SK-N-SH (cell line): ENCODE measurements at places on chromosomes 5 and 9.

DNA sequence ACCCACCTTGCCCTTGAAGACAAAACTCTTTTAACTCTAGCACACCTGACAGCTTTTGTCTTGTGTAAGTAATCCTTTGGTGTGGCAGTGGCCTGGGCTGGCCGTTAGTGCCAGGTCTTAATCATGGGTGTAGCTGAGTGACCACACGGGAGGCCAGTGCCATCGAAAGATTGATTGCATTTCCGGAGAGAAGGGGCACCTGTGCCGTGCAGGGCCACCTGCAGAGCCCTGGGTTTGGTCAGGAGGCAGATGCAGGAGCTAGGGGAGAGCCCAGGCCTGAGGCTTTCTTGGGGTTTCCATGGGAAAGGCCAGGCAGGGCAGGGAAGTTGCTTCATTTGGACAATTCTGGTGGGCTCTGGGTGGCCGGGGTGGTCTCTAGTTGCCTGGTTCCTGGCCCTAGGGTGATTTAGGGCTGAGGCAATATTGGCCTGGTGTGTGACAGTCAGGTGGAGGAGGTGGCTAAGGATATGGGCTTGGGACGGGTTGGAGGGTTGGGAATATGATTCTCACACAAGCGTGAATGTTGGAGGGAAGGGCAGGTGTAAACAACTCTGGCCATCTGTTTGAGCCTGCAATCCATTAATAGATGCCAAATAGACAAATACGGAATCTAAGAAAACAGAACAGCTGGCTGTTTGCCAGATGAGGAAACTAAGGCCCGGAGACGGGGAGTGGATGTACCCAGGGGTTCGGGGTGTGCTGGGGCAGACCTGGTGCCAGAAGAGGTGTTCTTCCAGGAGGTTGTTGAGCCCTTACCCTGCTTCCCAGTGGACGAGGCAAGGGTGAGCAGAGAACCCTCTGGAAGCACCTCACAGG is 4.6 kb downstream of the DBH start:
- DNase-seq, result no peak

DNA sequence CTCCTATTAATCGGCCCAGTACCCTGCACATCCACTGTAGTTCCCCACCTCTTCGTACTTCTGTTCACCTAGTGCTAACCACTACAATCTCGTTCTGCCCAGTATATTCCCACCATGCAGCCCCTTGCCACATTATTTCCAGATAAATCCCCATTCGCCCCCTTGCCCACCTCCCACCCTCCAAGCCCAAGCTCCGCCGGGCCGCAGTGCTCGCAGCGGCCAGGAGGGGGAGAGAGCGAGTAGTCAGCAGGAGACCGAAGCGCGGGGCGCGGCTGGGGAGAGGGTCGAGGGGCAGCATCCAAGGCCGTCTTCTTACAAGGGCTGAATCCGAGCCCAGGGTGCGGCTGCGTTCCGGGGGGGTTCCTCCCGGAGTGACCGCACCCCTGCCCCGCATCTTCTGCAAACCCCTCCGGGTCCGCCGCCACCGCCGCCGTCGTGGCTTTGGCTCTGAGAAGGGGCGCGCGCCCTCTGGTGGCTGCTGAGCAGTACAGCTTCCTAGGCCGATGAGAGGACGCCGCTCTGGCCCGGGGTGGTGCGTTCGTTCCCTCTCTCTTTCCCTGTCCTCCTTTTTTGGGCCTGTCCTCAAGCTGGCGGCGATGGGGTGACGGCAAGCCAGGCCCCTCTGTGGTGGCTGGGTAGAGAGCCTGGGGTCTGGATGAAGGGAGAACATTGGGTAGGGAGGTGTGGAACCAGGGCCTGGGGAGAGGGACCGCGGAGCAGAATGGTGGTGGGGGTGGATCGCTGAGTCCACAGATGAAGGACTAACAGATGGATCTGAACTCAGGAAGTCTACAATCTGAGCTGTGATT is 30.0 kb upstream of the PSD2 start:
- DNase-seq, result peak; percentile 93

GRCh38 chr5:11289733-11290132 is 528.7 kb upstream of the DAP start:
- DNase-seq, result no peak

GRCh38 chr5:81188962-81189361 is 44.2 kb upstream of the CKMT2 start:
- DNase-seq, result no peak

DNA sequence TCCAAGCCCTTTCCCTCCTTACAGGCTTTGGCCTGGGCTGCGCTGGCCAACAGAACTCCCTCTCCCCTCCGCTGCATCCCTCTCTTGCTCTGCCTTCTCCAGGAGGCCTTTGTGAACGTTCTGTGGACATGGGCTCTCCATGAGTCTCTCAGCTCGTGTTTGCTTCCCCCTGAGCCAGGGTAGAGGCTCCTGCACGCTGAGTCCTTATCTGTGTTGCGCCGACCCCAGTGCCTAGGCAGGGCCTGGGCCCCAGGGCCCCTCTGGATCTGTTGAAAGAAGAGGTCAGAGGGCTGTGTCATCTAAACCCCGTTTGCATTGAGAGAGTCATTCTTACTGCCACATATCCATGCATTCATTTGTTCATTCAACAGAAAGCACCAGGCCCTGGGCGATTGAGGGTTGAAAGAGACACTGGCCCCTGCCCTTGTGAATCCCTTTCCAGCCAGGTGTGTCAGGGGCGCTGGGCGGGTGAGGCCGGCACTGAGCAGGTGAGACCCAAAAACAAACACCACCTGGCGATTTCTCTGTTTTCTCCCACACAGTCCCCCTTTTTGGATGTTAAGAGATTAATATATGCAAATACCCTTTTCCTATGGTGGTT is 111.2 kb upstream of the IER5L start:
- no peak for DNase-seq

GRCh38 chr5:101897914-101898313 is 398.2 kb downstream of the SLCO4C1 start:
- DNase-seq, result peak; percentile 8

DNA sequence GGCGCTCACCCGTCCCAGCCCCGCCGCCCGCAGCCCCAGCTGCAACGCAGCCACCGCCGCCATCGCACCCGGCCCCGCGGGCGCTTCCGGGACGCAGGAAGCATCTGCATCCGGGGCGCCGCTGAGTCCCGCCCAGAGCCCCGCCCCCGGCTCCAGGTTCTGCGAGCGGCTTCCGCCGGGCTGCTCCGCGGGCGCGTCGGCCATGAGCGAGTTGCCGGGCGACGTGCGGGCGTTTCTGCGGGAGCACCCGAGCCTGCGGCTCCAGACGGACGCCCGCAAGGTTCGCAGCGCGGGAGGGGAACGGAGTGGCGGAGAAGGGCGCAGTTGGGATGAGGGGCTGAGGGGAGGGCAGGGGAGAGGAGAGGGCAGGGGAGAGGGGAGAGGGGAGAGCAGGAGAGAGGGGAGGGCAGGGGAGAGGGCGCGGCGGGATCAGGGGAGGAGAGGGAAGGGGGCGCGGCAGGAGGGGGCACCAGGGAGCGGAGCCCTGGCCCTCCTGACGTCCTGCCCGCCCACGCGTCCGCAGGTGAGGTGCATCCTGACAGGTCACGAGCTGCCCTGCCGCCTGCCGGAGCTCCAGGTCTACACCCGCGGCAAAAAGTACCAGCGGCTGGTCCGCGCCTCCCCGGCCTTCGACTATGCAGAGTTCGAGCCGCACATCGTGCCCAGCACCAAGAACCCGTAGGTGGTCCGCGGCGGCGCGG is at the start of the genes SURF1 and SURF2:
SURF1 (minus strand) TSS at position 97 of the 701 bp plus-strand sequence; CDS start at position 63, 34 bp downstream.
SURF2 (plus strand) TSS at position 160 of the 701 bp plus-strand sequence; CDS start at position 203, 43 bp downstream.
- peak; percentile 97 for DNase-seq

DNA sequence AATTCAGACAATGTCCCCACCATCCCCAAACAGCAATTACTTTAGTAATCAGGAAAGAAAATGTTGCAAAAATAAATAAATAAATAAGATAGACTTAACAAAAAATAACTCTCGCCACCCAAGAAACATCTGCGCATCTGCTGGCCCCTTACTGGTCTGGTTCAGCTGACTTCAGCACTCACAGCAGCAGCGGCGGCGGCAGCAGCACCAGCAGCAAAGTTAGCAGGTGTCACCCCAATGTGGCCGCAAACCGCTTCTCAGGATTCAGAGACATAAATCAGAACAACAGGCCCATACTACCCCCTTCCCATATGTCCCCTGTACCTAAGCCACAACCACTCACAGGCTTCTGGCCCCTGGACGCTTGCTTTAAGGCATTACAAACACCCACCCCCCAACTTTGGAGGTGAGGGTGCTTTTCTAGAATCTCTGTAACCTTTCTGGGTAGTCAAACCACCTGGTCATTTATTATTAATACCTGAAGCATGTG is 593.0 kb downstream of the BNC2 start:
- no peak for DNase-seq

DNA sequence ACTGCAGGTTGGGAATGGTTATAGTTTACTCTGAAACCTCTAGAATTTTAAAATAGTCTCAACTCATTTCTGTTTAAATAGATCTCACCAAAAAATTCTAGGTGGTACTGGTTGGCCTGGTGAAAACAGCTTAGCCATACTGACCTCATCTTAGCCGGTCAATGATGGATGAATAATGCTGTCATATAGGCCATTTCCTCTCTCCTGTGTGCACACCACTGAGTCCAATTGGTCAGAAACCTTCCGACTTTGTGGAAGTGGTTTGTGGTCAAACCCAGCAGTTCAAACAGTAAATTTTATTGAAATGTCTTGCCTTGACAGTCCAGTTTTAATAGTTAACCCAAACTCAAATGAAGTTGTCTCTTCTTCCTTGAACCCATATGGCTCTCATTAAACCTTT is 98.6 kb downstream of the GIN1 start:
- DNase-seq, result no peak

- no peak for DNase-seq
These were observed 1.9 kb upstream of the LPCAT1 start for GRCh38 chr5:1525624-1526189.

DNA sequence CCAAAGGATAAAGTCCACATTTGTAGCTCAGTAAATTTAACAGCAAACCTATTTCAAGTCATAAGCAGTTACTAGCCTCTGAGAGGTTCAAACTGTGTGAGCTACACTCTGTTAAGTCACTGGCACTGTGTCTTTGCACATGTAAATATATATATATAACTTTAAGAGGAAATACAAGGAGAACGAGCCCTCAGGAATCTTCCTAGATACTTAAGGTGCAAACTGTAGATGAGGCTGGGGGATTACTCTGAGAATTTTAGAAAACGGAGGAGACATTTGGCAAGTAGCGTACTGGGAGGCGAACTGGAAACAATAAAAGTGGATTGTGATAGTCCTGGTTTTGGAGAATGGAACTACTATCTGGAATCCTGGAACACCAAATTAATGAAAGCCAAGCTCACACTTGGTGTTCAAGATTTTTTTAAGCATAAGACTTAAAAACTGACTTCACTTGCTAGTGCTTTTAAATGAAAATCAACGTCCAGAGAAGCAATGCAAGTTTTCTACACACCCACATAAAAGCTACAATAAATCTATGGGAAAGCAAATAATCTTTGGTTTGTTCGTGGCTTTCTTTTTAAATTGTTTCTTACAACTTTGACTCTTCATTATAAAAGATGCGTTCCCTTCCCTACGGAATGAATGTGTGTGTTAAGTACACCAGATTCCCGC is 1057.0 kb upstream of the DMAC1 start:
- no peak for DNase-seq

GRCh38 chr9:22040760-22041159 is 31.7 kb upstream of the CDKN2B start:
- no peak for DNase-seq

- DNase-seq, result peak; percentile 86
These were observed 145.5 kb downstream of the ERCC6L2 start for GRCh38 chr9:96020792-96021550.

DNA sequence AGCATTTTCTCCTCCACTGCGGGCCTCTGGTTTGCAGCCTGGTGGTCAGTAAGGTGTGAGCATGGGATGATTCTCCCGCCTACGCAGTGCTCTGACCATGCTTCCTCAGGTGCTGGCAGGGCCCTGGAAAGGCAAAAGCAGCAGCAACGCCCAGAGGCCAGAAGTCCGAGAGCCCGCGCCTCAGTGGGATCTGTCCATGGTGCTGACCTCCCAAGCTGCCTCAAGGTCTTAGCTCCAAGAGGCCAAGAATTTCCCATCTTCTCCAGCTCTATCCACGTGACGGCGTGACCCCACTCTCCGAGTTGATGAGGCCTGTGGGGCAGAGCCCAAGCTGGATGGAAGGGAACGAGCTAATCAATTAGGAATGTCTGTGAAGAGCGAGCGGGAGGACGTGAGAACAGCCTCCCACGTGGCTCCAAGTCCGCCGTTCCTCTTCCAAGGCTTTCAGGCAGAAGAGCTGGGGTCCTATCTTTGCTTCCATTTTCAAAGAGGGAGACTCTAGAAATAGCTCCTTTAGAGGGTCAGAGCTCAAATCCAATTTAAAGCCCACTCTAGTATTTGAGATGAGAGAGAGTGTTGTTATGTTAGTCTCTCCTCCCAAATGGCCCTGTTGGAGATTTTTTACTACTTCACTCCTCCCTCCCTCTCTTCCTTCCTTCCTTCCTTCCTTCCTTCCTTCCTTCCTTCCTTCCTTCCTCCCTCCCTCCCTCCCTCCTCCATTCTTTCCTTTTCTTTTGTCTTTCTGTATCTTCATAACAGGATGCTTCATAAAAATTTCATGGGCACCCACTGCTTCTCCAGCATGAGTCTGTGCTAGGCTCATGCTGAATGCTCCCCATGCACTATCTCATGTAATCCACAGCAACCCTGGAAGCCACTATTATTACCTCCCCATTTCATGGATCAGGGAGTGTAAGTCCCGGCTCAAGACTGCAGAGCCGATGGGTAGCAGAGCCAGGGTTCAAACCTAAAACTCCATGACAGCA is 69.3 kb downstream of the OLFM1 start:
- no peak for DNase-seq

- DNase-seq, result no peak
These were observed 116.8 kb downstream of the ADAMTS6 start for GRCh38 chr5:65364907-65365306.

DNA sequence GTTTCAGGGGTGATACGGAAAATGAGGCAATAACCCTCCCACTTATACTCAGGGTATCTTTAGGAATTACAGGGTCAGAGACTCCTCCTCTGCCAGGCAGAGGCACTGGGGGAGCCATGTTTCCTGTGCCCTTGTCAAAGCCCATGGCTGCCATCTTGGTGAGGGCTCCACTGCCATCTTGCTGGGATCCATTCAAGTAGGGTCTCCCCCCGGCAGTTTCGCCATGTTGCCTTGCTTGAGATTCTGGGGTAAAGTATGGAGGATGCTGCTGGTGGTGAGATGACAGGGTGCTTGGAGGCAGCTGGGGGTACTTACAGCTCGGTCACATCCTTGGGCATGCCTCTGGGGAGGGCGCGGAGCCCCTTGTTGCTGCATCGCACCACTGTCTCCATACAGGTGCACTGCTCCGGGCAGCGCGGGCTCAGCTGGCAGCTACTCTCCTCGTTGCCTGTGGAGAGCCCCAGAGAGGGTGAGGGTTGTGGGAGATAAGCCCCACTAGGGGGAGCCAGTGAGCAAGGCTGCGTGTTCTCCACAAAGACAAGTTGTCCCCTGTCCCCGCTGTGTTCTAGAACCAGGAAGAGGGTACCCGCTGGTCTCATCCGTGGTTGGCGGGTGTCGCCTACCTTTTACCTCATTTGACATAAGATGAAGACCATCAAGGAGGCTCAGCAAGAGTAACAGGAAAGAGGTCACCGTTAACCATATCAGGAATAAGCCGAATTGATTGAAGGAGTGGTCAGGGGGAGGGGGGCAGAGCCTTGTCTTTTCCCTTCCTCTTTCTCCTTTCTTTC is 169.0 kb upstream of the PANK3 start:
- DNase-seq, result peak; percentile 77

GRCh38 chr9:5841771-5842573 is 9.1 kb upstream of the ERMP1 start:
- DNase-seq, result no peak

GRCh38 chr9:83059417-83059816 is 3.5 kb downstream of the RASEF start:
- no peak for DNase-seq
